ENCODE measurements at places on chromosomes 13 and 19. TPM values are rescaled to one million over a fixed set of nuclear protein-coding genes. Genes with fewer than 3 reads are reported as not detected.

ZNF93 gene
- total RNA-seq: 22.3 TPM

CCNA1 gene
- total RNA-seq: 0.21 TPM

LNX2 gene
- total RNA-seq: 4.8 TPM

GADD45B gene
- 57.7 TPM for total RNA-seq

PTPRH gene
- total RNA-seq: not detected

ZIC5 gene
- total RNA-seq: not detected

RFPL4AL1 gene
- not detected for total RNA-seq

ATP4B gene
- not detected for total RNA-seq

GNA15 gene
- total RNA-seq: 64.9 TPM

GRIK5 gene
- 1.7 TPM for total RNA-seq

GARIN5A gene
- total RNA-seq: 0.58 TPM

PDX1 gene
- total RNA-seq: not detected

ZNF497 gene
- 1.1 TPM for total RNA-seq

PLEKHA4 gene
- 10.9 TPM for total RNA-seq

LGALS4 gene
- total RNA-seq: 0.59 TPM

REEP6 gene
- 2.7 TPM for total RNA-seq

ZNF560 gene
- 0.25 TPM for total RNA-seq

FPR2 gene
- total RNA-seq: not detected

MYCBP2 gene
- 71.3 TPM for total RNA-seq

S1PR5 gene
- 0.07 TPM for total RNA-seq

PLPP2 gene
- total RNA-seq: 0.37 TPM

Data from activated CD4-positive, alpha-beta T cell treated with anti-CD3 and anti-CD28 coated beads for 36 hours (primary cell).